ENCODE measurements at places on chromosomes 1 and 21.

- DNase-seq = peak; percentile 66
Measured at GRCh38 chr1:150563340-150564038, 14.3 kb downstream of the ADAMTSL4 start.

DNA sequence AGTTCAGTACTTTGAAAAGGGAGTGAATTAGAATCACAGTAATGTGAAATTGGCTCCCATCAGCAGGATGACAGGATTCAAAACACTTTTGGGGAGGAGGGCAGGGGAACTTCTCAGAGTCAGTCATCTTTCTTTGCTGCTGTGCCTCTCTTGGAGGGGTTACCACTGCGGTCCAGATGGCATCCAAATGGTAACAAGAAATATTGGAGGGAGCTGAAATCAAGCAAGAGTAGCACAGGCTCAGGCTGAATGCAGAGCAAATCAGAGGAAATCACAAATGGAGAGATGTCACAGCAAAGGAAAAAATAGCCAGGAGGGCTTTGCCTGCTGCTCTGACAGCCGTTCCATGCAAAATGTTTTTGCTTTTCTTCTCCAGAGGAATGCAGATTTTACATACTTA is 75.0 kb upstream of the C8B start:
- no peak for DNase-seq

DNA sequence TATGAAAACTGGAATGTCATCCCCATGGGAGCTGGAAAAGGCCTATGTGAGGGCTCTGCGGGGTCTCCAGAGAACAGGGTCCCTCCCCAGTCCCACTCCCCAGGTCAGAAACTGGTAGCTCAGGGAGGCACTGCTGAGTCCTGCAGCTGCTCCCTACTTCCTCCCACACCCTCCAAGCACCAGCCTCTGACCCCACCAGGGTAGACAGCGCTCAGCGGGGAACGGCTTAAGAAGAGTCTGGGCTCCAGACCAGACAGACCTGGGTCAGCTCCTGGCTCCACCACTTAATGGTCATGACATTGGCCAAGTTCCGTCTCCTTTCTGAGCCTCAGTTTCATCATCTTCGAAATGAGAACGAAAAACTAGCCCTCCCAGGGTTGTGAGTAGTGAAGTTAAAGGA is 7.2 kb downstream of the LRP8 start:
- no peak for DNase-seq

DNA sequence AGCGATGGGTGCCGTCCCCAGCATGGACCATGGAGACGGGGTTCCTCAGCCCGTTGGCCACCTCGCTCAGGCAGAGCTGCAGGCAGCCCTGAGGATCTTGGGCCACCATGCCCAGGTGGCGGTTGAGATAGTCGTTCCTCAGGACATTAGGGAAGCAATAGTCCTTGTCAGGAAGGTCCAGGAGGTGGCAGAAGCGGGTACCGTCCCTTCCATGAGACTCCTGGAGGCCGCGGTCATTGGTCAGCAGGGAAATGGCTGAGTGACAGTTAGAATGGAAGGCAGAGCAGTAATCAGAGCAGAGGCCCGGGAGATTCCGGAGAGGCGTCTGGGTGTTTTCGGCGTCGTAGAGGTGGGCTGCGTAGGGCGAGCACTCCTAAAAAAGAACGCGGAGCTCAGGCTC is 4.1 kb downstream of the HHIPL2 start:
- no peak for DNase-seq

DNA sequence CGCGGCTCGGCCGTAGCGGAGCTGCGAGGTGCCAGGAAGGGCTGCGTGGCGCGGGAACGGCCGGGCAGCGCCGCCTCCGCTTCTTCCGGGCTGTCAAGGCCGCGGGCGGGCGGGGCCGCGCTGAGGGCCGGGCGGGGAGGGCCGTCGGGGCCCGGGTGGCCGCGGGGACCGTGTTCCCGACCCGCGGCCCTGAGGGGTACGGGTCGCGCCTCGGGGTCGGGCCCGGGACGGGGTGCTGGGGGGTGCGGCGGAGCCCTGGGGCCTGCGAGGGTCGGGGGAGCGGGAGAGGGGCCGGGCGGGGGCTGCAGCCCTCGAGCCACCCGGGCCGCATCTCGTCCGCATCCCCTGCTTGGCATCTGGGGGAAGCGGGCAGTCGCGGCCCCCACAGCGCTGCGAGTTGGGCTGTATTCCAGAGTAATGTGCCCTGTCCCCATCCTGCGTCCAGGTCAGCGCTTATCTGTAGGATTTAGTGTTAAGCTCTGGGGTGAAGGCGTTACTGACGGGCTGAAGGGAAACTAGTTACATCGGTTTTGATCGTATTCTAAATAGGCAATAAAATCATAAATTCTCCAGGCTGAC is 379 bp downstream of the RER1 start:
- no peak for DNase-seq

GRCh38 chr1:2129256-2129943 is 65.2 kb downstream of the FAAP20 start:
- no peak for DNase-seq

DNA sequence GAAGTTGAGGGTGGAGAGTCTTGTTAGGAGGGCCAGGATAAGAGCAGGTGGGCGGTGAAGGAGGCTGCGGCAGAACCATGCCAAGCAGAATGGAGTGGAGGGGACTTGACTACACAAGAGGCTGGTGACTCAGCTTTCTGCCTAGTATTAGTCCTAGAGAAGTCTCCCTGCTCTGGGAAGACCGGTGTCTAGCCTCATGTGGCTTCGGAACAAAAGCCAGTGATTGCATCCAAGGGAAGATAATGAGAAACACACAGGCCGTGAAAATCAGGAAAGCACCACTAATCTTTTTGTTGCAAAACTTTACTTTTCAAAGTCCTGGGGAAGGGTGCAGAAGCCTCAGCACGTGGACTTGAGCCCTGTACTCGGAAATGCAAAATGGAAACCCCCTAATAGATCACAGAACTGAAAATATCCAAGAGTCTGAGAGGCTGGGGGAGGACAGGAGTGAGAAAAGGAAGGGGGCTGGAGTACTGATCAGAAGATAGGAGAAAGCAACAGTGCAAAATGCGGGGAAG is 31.4 kb downstream of the DDR2 start:
- no peak for DNase-seq

DNA sequence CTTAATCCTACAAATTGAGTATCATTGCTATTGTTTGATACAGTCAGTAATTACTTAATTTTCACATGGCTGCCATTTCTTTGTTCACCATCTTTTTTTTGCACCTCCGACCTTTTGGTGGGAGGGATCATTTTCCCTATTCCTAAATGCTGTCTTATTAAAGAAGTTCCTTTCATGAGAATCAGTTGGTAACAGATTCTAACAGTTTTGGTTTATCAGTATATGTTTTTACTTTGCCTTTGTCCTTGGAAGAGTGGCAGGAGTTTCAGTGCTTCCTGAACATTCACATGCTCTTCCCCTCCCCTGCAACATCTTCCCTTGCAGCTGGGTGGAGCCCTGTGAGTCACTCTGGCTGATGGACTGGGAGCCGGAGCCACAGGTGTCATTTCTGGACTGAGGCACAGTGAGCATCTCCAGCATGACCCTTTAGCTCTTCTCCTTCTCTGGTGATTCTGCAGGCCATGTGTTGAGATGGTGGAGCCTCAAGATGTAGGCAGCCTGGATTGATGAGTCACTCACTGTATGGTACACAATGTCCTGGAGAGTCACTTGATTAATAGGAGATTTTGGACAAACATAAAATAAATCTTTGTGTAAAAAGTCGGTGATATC is 217.7 kb downstream of the URB2 start:
- no peak for DNase-seq

- no peak for DNase-seq
Measured at GRCh38 chr1:103273106-103273505, 164.8 kb upstream of the COL11A1 start.

DNA sequence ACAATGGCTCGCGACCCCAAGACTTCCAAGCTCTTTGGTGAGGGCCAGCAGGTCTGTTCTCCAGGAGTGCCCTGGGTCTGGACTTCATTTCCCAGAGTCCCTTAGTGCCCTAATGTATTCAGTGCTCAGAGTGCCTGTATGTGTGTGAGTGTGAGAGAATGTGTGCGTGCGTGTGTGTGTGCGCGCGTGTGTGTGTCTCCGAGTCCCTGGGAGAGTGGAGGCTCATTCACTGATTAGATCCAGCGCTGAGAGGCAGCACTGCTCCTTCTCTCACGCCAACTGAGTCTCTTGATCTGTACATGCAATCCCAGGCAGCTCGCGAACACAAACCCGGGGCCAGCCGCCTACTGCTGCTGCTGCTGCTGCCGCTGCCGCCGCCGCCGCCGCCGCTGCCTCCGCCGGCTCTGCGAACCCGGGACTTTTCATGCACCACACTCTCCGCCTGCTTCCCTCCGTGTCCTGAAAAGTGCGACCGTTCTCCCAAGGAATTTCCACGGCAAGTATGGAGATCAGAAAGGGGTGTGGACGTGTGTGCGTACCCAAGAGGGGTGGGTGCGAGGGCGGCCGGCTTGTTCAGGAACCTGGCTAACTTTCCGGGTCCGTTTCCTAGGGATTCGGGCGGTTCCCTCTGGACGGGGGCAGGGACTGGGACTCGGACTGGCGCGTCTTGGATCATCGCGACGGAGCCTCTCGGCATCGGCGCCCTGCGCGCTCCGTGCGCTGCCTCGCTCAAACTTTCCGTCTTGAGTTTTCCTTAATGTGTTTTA is at the start of gene RNF220:
RNF220 (plus strand) TSS at position 225 of the 767 bp plus-strand sequence.
- peak; percentile 51 for DNase-seq

DNA sequence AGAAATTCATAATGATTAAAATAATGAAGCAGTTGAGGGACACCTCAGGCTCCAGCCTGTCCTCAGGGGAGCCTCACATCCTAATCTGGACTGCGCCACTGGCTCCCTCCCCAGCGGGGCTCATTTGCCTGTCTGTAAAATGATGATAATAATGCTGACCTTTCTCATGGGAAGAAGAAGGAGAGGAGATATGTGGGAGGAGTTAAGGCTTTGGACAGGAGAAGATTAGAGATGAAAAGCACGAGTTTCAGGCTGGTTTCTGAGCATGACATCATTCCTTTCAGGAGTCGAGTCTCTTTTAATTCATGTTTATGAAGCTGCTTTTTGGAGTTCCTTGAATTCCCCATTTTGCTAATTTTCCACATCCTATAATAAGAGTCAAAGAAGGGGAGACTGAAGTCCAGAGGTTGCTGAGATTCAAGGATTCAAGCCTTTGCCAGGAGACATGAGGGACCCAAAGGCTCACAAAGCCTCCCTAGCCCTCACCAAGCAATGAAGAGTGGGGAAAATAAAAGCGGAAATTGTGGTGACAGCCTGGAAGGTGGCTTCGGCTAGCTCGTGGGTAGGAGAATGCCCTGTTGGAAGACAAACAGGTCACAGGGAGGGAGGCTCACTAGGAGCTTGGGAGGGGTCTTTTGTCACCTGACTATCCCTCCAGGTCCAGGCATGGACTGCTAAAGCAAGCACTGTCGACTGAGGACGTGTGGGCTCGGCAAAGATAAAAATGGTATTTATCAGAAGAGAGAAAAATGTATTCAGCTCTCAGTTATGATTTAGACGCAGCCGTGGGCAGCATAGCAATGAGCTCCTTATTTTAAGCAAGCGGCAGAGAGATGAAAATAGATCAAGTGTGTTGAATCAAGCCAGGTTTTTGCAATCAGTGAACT is 27.5 kb upstream of the STMN1 start:
- DNase-seq = no peak

DNA sequence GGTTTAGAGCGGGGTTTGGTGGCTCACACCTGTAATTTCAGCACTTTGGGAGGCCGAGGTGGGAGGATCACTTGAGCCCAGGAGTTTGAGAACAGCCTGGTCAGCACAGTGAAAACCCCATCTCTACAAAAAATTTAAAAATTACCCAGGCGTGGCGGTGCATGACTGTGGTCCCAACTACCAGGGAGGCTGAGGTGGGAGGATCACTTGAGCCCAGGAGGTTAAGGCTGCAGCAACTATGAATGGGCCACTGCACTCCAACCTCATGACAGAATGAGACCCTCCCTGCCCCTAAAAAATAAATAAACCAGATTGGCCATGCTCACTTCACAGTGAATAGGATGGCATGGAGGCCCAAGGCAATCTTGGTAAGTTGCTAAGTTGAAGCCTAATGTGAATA is 168.9 kb downstream of the RHOU start:
- no peak for DNase-seq

DNA sequence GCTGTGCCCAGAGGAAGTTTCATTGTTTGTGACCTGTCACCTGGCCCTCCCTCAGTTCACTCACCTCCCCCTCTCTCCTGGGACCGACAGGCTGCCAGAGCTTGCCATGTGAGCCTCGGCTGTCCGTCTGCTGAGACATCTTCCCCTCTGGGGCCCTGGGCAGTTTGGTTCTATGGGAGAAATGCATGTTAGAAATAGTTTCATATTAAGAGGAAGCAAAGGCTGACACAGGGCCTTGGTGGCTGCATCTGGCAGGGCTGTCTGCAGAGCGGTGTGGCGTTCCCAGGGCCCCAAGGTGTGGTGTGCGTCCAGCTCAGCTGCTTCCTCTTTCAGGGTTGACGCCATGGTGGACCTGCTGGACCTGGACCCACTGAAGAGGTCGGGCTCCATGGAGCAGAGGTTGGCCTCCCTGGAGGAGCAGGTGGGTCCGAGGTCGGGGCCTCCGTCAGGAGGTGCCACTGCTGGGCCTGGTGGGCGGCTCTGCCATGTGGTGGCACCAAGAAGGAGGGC is 31.9 kb upstream of the LRRC3 start:
- no peak for DNase-seq

DNA sequence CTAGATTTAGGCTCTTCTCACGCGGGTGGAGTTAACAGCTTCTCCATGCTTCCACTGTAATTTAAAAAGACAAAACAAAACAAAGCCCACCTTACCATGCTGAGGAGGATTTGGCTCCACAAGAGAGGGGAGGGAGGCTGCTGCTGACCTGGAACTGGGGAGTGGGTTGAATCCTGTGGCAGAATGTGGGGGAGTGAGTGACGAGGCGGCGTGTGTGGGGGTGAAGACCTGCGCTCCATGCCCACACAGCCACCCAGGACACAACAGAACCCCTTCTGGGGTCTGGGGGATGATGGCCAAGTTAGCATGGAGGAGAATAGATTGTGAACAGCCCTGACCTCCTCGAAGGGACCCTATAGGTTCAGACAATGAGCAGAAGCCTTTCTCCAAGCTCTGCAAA is 44.0 kb upstream of the LRRN2 start:
- DNase-seq = no peak

GRCh38 chr1:248140846-248141245 is 4.1 kb upstream of the OR2M5 start:
- no peak for DNase-seq

DNA sequence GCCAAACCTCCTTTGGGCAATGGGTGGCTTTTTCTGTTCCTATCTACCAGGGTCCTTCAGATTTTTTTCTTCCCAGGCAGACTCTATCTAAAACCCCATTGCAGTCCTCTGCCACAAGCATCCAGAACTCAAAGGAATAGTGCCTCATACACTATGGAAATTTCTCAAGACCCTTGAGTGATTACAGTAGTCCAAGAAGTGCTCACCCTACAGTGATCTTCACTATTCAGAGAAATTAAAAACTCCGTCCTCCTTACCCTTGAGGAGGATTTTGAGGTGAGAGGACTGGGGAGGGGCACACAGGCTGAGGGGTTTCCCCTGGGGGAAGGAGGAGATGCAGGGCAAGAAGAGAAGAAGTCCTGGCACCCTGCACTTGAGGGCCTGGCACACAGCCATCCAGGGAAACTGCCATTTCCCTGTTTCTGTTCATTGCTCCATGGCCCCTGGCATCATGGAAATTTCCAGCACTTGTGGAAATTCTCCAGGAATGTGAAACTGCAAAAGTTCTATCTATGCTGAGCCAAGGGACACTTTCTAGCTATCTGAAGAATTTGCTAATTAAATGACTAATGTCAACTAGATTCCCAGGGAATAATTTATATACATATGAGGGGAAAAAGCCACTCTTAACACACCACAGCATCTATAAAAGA is 102.5 kb upstream of the ATP1B1 start:
- no peak for DNase-seq

GRCh38 chr1:179599623-179600249 is 8.1 kb downstream of the TDRD5 start:
- peak; percentile 12 for DNase-seq

GRCh38 chr1:64685217-64685616 is 59.7 kb upstream of the RAVER2 start:
- DNase-seq = no peak
